ENCODE measurements at places on chromosomes 2 and 18.

DNA sequence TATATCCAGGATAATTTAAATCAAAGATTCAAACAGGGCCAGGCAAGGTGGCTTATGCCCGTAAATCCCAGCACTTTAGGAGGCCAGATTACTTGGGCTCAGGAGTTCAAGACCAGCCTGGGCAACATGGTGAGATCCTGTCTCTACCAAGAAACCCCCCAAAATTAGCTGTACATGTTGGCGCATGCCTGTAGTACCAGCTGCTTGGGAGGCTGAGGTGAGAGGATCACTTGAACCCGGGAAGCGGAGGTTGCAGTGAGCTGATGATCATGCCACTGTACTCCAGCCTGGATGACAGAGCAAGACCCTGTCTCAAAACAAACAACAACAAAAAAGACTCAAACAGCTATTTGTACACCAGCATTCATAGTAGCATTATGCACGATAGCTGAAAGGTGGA lies 9.2 kb downstream of the RAB10 start:
- no peak for DNase-seq

- DNase-seq, result peak; percentile 52
Observed at GRCh38 chr2:57181315-57182038, 865.1 kb upstream of the VRK2 start.

- no peak for DNase-seq
Observed at GRCh38 chr2:120625865-120626560, 109.7 kb upstream of the GLI2 start.

DNA sequence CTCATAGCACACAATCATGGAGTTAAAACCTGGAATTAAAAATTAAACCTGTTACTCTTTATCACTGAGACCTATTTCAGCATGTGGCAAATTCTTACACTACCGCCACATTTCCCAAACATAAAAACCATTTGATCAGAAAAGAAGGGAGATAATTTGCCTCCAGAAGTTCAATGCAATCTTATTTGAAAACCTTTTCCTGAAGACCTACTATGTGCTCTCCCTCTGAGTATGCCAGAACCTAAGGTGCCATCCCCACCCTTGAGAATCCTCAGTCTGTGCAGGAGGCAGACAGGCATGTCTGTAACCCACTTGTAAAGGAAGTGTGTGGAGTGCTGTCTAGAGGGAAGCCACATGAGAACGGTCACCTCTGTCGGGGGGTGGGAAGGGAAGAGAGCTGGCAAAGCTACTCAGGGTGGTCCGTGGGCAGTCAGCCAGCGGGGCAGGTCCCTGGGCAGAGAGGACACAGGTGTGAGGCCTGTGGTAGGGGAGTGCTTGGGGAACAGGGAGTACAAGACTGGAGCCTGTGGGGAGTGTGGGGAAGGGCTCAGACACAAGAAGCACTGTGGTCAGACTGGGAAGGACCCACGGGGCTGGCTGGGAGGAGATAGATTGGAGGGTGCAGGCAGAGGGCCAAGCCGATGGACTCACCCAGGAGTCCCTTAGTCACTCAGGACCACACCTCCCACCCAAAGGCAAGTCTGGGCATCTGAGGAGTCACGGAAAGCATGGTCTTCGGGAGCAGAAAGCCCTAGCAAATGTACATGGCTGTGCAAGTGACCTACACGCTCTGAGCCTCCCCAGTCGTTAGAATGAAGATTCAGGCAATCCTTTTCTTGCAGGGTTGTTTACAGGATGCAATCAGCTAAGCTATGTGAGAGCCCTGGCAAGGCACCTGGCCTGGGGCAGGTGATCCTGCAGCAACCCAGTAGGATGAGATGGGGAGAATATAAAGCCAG lies 22.8 kb downstream of the CRACDL start:
- DNase-seq, result peak; percentile 23

DNA sequence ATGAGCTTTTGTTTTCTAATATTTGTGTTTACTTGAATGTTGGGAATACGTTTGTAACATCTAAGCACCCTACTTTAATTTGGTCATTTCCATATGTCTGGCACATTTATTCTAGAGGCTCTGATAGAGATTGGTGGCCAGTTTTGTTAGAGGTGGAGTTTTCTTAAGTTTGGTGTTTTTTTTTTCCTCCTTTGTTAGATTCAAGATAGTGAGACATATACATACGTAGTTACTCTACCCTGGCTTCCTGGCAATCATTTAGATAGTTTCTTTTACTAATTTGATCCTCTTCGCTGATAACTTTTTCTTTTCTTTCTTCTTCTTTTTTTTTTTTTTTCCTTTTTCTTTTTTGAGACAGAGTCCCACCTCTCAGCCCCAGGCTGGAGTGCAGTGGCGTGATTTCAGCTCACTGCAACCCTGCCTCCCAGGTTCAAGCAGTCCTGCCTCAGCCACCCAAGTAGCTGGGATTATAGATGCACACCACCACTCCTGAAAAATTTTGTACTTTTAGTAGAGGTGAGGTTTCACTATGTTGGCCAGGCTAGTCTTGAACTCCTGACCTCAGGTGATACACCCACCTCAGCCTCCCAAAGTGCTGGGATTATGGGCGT lies 26.6 kb downstream of the SMCHD1 start:
- no peak for DNase-seq

DNA sequence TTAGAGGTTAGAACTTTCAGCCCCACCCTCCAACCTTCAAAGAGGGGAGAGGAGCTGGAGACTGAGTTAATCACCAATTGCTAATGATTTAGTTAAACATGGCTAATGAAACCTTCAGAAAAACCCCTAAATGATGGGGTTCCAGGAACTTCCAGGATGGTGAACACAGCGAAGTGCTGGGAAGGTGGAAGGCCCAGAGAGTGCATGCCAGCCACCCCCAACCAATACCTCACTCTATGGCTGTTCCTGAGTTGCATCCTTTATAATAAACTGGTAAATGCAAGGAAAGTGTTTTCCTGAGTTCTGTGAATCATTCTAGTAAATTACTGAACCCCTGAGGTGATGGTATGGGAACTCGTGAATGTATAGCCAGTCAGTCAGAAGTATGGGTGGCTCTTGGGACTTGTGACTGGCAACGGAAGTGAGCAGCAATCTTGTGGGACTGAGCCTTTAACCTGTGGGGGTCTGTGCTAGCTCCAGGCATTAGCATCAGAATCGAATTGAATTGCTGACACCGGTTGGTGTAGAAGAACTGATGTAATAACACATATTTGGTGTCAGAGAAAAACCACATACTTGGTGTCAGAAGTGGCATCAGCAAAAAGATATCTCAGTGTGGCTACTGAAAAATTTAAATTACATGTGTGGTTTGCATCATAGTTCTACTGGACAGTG lies 37.4 kb downstream of the NPHP1 start:
- DNase-seq, result peak; percentile 62

- peak; percentile 71 for DNase-seq
Observed at GRCh38 chr2:101655702-101656422, 41.6 kb upstream of the MAP4K4 start.

- no peak for DNase-seq
Observed at GRCh38 chr2:210713122-210713521, 156.7 kb downstream of the CPS1 start.

- DNase-seq, result no peak
Observed at GRCh38 chr2:140067661-140068060, 1287.5 kb upstream of the NXPH2 start.

DNA sequence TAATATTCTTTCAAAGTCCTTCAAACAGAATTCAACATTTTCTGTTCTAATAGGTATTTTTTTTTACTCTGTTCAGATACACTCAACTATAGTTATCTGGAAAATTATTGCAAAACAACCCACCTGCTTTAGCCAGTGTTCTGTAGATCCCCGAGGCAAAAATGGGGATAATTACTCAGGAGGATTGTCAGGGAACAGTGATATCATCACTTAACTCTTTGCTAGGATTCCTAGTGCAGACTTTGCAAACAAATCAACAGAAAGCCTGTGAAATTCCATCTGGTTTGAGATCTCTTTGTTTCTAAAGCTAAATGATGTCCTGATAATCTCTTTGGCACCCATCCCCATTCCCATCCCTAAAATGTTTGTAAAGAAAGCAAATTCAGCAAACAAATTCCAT lies 413.6 kb upstream of the MEIS1 start:
- no peak for DNase-seq

DNA sequence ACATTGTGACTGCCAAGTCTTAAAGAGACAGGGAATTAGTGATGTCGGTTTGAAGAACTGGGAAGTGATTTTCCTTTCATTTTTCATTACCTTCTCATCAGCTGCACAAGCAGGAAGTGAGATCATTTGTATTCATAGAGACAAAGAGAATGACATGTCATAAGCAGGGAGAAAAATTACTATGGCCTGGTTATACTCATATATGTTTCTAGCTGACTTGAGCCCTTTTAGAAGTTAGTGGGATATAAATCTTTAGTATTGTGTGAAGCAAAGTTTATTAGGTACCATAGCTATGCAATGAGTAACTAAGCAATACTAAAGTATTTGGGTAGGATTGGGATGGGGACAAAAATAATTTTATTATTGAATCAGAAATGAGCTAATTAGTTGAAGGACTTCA lies 284.1 kb downstream of the PID1 start:
- no peak for DNase-seq

DNA sequence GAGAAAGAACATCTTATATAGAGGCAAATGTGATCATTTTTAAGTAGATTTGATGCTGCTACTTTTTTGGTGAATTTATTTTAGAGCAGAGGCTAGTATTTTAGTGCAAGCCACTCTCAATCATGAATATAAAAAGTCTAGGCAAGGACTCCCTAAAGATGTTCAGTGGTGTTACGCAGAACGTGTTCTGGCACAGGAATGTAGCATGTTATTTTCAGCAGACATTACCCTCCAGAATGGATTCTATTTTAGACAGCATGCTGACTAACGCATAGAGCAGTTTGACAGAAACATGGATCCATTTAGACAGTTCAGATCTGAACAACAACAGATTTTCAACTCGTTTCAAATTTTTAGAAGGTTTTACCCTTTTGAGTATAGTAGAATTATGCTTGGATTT lies 54.1 kb downstream of the DSC3 start:
- no peak for DNase-seq

DNA sequence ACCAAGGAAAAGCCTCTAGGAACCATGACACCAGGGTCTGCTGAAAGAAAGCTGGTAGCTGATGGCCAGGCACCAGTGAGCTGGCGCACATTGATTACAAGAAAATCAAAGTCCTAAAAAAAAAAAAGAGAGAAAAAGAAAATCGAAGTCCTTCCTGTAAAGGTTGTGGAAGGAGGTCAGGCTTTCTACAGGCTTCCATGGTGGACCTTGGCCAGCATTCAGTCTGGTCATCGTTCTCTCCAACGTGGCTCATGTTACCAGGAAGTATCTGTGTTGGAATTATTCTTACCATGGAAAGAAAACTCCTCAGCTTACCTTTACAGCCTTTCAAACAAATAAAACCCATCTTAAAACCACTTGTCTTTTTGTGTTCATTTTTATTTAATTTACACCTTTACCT lies 65.6 kb downstream of the CYB5A start:
- DNase-seq, result no peak

GRCh38 chr2:173659509-173659908 lies 304.8 kb downstream of the CDCA7 start:
- no peak for DNase-seq

DNA sequence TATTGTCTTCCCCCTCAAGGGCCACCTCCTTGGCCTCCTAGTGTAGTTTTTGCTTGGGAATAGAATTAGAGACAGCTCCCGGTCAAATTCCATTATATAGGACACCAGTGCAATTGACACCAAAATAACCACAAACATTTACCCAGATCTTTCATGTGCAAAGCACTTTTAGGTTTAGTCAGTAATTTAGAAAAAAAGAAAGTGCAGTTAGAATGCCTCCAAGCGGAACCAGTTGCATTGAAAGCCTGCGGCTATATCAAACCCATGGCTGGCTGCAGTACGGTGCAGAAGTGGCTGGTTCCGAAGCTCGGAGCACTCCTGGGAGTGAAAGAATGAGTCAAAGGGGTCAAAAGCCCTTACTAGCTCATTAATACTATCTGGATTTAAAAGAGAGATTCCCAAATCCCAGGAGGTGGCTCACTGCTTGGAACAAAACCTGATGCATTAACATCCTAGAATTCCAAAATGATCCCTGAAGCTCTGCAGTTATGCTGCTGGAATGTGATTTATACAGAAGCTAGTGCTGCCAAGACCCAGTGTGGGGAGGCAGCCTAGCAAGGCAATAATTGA lies 432.2 kb upstream of the KLHL29 start:
- peak; percentile 2 for DNase-seq

GRCh38 chr2:149420053-149420963 lies 89.9 kb downstream of the LYPD6 start:
- no peak for DNase-seq

GRCh38 chr2:232438951-232439757 lies 16.8 kb upstream of the ALPI start:
- DNase-seq, result peak; percentile 10

GRCh38 chr2:65937379-65938160 lies 497.4 kb upstream of the MEIS1 start:
- DNase-seq, result peak; percentile 8

DNA sequence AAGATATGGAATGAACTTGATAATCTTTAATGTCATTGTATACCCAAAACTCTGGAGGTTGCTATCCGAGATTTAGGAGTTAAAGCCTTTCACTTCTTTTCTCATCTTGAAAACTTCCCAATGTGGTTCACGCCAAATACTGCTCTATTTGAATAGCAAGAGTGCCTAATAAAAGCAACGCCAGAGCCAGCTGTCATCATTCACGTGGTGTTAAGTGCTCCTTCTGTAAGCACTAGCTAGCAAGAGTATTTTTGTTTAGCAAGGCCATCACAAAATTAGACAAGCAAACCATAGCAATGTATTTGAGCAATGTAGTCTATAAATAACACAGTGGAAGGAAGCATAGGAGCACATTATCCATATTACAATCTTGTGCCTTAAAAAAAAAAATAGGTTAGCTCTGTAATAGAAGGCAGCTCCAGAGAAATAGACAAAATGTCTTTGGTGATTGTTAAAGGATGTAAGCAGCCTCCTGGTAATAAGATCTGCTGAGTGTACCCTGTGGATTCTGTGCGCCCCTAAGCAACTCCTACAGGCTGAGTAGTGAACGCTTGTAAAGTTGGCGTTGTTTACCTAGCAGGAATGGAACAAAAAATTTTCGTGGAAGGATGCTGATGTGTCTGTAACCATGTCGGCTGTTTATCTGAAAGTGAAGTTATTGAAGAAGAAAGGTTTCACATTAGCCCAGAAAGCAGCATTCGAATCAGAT lies 518.0 kb downstream of the CNTNAP5 start:
- no peak for DNase-seq

GRCh38 chr18:53148123-53148522 lies 808.1 kb downstream of the DCC start:
- no peak for DNase-seq

GRCh38 chr18:28684746-28685355 lies 507.9 kb upstream of the CDH2 start:
- no peak for DNase-seq

Measured in fibroblast of upper back skin (primary cell).